ENCODE measurements at places on chromosomes 5 and 9. TPM values are rescaled to one million over a fixed set of nuclear protein-coding genes. Genes with fewer than 3 reads are reported as not detected.

- no peak for DNase-seq
Observed at GRCh38 chr5:10635257-10635866, 71.5 kb downstream of the ANKRD33B start.

- DNase-seq: no peak
Observed at GRCh38 chr5:213803-214395, 4.1 kb downstream of the CCDC127 start.

DNA sequence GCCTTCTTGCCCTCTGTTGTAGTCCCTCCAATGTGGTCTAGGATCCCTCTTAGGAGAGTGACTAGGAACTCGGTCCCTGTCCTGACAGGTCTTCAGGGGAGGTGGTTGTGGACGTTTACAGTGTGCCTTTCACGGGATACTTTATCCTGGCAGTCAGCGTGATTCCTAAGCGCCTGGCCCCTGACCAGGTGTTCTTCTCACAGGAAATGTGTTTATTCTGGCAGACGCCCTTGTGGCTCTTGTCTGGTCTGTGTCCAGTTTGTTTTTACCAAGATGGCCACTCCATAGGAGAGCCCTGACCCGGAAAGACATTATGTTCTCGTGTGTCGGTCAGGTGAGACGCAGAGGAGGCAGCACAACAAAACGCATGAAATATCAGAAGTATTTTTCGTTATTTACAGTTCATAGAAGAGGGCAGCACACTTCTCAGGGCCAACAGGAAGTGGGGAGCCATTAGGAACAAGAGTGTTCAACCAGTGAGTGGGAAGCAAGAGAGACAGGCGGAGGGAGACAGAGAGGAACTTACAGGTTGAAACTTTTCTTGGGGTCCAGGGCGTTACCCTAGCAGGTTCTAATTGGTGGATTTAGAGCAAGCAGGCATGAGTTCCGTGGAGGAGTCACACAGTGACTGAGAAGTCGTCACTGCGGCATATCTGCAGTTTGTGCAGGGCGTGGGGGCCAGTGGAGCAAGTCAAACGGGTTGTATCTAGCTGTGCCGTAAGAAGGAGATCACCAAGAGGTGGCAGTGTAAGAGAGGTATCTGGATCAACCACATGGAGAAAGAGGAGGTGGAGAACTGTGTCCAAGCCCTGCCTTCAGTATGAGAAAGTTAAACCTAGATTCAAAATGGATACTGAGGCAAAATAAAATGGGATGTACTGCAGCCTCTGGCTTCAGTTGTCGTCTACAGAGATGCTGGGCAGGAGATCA is 412.9 kb downstream of the ZSWIM6 start:
- no peak for DNase-seq

DNA sequence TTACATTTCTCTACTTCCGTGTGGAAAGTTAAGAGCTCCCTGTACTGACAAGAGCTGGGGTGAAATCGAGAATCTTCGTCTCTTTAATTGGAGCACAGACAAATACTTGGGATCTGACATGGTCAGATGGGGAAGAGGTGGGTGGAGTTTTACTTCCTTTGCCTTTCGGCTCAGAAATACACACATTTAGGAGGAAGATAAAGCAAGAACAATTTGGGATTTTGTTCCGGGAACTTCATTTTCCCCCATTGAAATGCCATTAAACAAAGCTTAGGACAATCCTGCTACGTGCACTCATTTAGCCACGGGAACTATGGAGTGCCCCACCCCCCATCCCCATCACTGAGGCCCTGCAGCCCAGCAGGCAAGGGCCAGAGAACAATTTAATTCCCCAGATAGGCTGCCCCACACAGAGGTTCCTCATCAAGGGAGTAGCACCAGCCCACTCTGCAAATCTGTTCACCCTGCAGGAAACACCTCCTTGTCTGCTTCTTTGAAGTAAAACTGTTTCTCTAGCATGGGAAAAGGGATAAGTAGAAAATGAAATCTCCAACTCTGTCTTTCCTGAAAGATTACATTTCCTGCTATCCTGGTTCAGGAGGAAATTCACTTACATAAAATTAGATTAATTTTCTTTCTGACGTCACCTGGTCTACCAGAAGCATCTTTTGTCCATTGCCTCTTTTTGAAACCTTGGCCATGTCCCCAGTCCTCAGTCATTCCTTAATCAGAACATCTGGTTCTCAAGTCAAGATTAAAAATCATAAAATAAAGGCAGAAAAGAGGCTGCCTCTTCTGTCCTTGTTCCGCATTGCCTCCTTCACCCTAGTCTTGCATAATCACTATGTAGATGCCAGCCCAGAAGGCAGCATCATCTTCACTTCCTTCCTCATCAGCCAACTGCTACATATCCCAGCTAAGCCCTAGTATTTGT is 206.4 kb downstream of the ENC1 start:
- no peak for DNase-seq

DNA sequence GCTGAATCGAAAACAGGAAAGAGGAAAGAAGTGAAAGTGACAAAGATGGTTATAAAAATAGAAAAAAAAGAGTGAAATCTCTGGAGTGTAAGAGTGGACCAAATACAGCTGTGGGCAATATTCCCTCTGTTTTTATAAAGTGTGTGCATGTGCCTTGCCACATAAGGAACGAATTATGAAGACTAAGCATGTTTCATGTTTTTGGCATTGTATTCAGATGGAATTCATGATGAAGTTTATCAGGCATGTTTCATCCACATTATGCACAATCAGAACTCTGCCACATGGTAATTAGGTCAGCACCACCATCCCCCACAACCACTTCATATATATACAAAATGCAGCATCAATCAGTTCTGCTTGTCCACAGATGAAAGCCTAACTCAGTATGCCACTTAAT is 348.0 kb downstream of the ZNF608 start:
- no peak for DNase-seq

The DND1 gene
- polyA plus RNA-seq: 0.14 TPM
